ENCODE measurements at places on chromosomes 2 and 18.

DNA sequence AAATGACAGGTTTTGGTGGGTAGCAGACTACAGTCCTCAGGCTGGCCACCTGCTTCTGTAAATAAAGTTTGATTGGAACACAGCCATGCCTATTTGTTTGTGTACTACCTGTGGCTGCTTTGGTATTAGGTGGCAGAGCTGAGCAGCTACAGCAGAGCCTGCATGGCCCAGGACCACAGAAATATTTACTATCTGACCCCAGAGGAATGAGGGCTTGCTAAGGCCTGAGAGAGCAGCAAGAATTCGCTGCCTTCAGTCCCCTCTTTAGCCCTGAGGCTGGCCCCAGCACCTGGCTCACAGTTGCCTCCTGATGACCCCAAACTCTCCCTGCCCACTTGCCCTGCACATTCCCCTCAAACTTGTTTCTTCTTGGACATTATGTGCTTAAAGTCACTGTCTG, 32.5 kb downstream of the POLR1A start:
- no peak for DNase-seq

DNA sequence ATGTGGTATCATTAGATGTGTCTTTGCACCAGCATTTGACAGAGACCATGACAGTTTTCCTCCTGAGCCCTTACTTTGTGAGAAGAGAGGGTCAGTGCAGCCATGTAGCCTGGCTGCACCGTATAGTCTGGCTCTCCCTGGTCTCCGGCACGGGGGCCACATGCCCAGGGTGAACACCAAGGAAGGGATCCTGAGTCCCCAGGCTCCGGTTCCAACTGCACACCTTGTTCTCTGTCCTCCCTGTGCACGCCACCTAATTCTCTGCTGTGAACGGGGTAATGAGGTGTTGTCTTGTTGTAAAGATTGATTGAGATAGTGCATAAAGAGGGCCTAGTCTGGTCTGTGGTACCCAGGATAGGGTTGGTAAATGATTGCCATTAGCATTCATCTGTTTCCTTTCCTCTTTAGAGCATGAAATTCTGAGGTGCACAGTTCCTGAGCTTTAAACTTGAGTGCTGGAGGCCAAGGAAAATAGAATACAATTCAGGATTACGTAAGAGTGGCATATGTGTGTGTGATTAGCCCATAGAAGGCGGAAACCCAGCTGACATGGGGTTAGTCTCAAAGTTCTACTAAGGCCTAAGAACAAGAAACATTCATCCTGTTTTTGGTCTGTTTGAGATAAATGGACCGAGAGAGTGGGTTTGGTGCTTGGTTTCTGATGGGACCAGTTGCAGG, 55.5 kb downstream of the NCK2 start:
- DNase-seq, result no peak

DNA sequence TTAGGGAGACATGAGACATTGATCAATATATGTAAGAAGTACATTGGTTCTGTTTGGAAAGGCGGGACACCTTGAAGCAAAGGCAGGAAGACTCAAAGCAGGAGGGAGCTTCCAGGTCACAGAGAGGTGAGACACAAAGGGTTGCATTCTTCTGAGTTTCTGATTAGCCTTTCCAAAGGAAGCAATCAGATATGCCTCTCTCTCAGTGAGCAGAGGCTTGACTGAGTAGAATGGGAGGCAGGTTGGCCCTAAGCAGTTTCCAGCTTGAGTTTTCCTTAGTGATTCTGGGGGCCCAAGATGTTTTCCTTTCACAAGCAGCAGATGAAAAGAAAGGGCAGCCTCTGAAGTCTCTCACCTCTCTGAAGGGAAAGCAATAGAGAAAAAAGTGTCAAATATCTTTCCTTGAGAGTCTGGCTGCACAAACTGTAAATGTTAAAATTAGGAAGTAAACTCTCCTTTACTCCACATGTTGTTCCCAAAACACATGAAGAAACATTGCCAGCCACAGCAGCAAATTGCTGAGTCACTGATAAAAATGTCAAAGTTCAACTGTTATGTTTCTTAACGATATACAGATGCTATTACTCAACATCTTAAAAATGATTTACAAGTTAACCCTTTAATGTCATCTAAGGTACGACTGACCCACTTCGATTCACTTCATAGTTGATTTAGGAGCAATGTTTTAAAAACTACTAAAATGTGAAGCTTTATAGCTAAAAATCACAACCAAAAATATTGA, 40.3 kb downstream of the CYB5A start:
- no peak for DNase-seq

- DNase-seq, result no peak
Observed at GRCh38 chr2:11753452-11753885, 7.0 kb downstream of the LPIN1 start.

GRCh38 chr2:12504443-12504842, 212.3 kb upstream of the TRIB2 start:
- no peak for DNase-seq

DNA sequence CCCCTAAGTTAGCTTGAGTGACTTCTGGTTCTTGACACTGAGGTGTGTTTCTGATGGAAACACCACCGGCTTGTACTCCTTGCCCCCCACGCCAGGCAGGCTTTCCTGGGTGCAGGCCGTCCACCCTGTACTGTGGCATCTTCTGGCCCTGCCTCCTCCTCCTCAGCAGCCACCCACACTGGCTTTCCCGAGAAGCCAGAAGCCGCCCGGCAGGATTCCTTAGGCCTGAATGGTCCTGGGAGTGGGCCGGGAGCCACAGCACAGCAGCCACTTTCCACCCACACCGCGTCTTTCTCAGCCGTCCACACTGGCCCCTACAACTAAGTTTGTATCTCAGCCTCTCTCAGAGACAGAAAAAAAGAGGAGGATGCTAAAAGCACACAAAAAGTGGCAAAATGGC, 2.1 kb upstream of the HSBP1L1 start:
- no peak for DNase-seq

DNA sequence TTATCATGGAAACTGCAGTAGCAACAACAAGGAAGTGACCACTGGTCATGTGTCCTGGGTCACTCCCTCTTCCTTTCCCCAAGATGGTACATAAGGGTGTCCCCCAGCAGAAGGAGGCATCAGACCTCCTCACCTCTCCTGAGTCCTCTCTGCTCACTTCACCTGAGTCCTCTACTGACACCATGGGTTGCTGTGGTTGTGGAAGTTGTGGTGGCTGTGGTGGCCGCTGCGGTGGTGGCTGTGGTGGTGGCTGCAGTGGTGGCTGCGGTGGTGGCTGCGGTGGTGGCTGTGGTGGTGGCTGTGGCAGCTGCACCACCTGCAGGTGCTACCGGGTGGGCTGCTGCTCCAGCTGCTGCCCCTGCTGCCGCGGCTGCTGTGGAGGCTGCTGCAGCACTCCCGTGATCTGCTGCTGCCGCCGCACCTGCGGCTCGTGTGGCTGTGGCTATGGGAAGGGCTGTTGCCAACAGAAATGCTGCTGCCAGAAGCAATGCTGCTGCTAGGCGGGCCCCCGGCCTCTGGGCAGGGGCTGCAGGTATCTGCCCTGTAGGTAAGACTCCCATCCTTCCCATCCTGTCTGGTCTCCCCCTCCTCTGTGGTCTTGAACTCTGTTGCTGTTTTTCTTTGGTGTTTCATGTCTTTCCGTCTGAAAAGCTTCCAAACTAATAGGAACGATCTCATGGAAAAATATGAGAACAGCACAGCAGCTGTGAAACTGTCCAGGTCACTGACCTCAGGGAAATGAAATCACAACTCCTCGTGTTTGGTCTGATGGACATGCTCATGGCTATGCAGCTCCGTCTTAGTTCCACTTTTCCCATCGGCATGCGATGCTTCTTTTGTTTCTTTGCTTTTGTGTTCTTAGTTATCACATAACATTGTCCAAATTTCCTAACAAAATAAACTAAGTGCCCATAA, at the start of gene SCYGR4:
TSS of gene SCYGR4 (plus strand) at position 183 of the 915 bp plus-strand sequence. CDS start at position 183, 0 bp downstream.
- no peak for DNase-seq

- DNase-seq, result no peak
Observed at GRCh38 chr2:219954331-219954730, 326.9 kb downstream of the SLC4A3 start.

- DNase-seq, result no peak
Observed at GRCh38 chr2:203783496-203784203, 77.2 kb downstream of the CD28 start.

- no peak for DNase-seq
Observed at GRCh38 chr2:218780046-218780445, 1.9 kb upstream of the CYP27A1 start.

- DNase-seq, result no peak
Observed at GRCh38 chr18:52395146-52395852, 55.3 kb downstream of the DCC start.

DNA sequence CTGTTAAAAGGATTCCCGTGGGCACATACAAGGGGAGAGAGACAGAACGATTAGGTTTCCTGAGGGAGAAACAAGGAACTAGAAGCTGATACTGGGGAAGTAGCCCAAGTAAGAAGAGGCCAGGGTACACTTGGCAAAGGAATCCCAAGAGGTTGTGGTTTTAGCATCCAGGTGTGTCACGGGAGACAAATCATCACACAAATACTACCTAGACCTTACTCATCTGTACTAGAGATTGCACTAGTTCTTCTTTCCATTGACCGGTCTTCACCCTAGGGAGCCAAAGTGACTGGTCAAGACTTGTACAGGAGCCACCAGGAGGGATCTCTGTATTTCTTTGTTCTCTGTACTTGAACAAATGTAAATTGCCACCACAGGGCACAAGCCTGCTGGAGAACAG, 14.2 kb upstream of the NR4A2 start:
- no peak for DNase-seq

GRCh38 chr2:28327956-28328922, 64.4 kb upstream of the FOSL2 start:
- DNase-seq, result no peak

- no peak for DNase-seq
Observed at GRCh38 chr2:148853458-148853857, 21.6 kb upstream of the KIF5C start.

GRCh38 chr2:207128867-207129266, 36.9 kb downstream of the KLF7 start:
- no peak for DNase-seq

GRCh38 chr2:184945326-184945725, 347.0 kb downstream of the ZNF804A start:
- no peak for DNase-seq

- DNase-seq, result no peak
Observed at GRCh38 chr2:218805627-218806026, 23.7 kb downstream of the CYP27A1 start.

DNA sequence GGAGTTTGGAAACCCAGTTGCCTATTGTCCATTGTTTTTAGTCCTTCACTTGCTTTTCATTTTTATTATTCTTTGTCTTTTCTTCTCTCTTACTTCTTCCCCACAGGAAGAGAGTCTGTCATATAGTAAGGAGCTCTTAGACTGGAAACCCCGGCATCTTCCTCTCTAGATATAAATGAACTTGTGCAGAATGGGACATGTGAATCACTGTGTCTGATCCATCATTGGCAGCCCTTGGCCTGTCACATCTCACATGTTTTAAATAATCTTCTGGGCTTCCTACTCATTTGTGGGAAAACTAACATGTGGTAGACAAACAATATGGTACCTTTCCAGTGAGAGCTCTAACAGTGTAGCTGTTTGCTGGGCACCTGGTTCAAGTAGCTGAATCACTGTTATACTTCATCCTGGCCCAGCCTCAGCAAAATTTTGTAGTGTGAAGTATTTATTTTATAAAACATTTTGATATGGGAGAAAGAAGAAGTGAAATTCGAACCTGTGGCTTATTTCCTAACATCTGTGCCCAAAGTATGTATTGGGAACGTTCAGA, 112.8 kb downstream of the PHLPP1 start:
- no peak for DNase-seq

DNA sequence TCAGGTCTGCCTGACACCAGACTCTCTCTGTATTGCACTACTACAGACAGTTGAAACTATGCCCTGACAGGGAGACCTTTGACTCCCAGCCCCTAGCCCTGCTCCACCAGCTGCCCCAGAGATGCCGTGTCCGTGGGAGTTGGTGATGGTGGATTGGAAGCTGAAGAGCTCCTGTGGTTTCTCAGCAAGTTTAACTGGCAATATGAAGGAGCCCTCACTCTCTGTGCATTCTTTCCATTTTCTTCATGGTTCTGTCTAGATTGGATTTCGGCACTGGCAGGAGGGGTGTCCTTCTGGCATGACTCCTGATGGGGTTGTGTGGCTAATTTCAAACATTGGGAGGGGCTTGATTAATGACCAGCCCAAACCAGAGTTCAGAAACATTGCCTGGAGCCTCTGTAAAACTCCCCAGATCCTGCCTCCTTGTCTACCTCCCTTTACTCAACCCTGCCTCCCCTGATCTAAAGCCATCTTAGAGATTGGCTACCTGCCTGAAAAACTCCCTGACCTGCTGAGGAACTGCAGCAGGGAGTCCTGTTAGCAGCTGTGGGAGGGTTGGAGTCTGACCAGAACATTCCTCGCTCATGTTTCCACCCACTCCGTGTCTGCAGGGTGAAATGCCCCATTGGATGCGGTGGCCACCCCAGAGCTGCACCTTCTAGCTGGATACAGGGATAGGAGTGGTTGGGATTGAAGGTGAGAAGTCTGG, 206.9 kb upstream of the SPRED2 start:
- DNase-seq, result no peak

- no peak for DNase-seq
Observed at GRCh38 chr2:153986488-153987229, 114.9 kb downstream of the GALNT13 start.

GRCh38 chr2:118519511-118519910, 327.9 kb downstream of the EN1 start:
- DNase-seq, result no peak

DNA sequence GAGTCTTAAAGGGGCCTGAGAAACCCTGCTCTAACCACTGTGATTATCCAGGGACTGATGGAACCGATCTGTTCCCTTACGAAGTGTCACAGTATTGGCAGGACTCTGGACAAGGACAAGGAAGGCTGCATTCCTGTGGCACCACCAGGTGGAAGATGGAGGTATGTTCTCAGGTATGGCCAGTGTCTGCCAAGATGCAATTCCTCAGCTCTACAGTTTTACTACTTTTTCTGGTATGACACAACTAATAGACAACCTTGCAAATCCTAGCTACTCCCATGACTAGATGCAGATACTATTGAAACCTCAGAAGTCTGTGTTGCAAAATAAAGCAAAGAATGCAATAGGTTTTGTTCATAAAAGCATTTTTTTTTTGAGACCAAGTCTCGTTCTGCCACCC, 14.6 kb downstream of the RAB31 start:
- no peak for DNase-seq

DNA sequence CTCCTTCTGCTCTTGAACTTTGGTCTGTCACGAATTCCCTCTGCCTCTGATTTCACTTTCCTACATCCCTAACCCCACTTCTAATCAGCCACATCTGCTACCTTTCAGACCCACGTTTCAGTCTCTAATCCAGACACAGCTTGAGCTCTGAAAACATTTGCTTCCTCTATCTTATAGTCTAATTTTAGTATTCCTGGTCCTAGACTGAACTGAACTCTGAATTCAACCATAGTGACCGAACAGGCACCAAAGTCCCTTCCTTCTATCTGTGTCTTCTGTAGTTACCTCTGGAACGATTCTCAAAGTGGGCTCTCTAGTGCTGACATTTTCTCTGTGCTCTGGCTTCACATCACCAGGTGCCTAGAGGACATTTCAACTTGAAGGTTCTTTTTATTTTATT, 156.2 kb downstream of the PDE11A start:
- DNase-seq, result no peak

DNA sequence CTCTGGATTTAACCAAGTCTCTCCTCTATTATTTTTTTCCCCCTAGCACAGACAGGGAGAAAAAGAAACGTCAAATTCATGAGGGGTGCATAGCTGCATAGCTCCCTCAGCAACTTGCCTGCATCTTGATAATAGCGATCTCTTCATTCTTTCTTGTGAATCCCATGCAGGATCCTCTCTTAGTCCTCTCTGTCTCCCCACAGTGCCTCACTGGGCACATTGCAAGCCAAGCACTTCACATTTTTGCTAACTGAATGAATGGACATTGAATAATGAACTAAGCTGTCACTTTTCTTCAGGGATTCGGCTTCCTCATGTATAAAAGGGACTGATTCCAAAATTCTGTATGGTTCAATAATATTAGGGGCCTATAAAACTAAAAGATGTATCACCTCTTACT, 2.9 kb upstream of the EPB41L3 start:
- DNase-seq, result no peak
